Epithelial cell of esophagus (primary cell): ENCODE measurements at places on chromosomes 7 and 10.

- DNase-seq: peak; percentile 94
Observed at GRCh38 chr7:96388166-96388565, 66.3 kb upstream of the SLC25A13 start.

DNA sequence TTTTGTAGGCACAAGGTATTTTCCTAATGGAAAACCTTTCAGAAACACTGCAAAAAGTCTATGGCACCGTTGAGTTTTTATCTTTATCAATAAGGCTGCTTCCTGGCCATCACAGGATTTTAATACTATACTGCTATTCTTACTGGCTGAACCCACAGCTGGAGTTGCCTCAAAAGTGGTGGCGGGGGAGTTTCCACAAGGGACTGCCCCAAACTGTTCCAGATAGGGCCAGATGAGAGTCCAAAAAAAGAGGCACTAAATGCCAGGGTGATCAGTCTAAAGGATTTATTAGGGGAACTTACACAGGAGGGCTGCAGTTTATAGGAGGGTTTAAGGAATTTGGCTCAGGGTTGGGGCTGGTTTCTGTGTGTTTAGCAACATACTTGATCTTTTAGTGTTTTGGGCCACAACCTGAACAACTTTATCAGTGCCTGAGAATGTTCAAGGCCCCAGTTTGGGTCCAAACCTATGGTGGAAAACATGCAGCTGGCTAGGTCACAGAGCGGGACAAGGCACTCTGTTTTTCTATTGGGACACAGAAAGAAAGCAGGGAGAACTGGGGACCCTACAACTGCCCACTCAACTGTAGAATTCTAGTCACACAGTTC lies 41.4 kb downstream of the STAM start:
- no peak for DNase-seq

DNA sequence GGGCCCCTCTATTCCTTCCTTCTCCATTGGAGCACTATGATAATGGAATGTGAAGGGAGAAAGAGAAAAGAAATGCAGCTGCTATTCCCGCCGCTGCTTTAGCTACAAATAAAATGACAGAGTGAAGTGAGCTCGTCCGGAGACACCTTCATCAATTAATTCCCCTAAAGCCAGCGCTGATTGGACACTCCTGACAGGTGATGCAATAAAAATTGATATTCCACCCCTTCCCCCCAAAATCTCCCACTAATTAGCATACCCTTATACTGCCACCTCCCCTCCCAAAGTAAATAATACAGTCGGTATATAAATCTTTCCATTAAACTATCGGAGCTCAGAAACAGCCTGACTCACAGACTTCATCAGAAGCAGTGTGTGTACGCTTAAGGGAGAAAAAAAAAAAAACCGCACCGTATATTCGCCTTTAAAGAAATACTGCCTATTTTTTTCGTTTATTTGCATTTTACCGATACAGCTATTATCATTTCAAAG lies 7.3 kb downstream of the SKIDA1 start:
- DNase-seq: peak; percentile 35

DNA sequence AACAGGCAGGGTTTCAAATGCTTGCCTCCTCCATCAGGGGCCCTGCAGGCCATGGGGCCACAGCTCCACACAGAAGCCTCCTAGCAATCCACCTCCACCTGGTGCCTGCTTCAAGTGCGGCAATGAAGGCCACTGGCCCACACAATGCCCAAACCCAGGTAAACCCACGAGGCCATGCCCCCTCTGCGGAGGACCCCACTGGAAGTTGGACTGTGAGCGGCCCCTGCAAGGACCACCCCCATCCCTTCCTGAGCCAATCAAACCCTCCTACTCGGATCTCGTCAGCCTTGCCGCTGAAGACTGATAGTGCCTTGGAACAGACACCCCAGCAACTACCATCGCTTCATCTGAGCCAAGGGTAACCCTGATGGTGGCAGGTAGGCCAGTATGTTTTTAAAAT lies 63.1 kb downstream of the LRRC17 start:
- DNase-seq: no peak

DNA sequence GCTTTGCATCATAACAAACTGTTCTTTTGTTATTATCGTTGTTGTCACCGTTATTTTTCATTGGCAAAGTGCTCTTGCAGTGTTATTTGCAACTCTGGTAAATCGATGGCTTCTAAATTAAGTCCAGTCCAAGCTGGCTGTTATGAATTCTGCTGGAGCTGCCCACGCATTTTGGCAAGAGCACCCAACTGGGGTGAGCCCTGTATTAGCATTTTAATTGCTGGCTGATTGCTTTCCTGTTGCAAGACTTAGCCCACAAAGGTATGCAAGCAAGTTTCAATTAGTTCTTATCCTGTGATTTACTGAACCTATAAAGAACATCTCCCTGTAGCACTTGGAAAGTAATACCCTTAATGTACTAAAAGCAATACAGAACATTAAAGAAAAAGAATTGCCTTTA lies 226.8 kb downstream of the ACTR3B start:
- peak; percentile 5 for DNase-seq

- DNase-seq: peak; percentile 23
Observed at GRCh38 chr10:18658271-18659124, 733 bp upstream of the ARL5B start.

GRCh38 chr7:30681331-30681797 lies 892 bp downstream of the CRHR2 start:
- DNase-seq: no peak

- DNase-seq: peak; percentile 55
Observed at GRCh38 chr10:105063796-105064195, 422.7 kb downstream of the SORCS3 start.

GRCh38 chr10:28947171-28947570 lies 269.9 kb downstream of the BAMBI start:
- no peak for DNase-seq

DNA sequence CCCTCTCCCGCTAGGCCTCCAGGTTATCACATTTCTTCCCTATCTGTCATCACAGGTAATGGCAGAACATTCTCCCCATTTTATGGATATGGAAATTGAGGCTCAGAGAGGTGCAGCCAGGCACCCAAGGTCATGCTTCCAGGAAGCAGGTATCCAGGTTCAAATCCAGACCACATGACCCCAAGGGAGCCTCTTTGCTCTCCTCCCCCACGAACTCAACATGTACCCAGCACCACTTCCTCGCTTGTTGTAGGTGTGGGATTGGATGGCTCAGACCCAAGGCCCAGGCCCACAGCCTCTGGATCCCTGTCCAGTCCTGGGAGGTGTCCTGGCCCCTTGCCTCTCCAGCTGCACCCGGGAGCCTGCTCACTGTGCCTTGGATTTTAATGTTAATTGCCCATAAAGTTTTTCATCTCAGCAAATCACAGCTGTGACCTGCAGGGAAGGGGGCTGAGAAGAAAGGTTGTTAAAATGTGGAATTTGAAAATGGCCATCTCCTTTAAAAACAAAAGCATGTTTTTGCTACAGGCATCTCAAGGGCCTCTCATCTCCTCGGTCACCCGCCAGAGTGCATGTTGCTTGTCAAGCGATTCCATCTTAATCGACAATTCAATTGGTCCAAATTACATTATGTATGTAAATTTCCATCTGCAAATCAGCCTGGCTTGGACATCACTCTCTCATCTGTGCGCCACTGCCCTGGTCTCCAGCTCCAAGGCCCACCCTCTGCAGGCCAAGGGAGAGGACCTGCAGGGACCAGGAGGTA lies 205.4 kb upstream of the ZMIZ1 start:
- DNase-seq: no peak

DNA sequence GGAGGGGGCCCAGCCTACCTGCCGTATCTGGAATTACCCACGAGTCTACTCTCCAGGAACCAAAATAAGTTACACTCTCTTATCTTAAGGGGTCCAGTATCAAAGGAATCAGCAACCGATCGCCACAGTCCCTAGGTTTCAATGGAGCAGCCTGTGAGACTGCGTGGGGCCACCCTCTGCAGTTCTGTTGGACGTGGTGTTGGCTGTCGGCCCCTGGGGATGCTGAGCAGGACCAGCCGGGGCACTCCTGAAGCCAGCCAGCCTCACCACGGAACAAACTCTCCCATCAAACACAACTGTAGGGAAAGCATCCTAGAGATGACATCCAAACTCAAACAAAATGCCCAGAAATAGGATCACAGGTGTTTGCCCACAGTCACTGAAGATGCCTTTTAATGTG lies 25.5 kb upstream of the ABLIM1 start:
- no peak for DNase-seq

- no peak for DNase-seq
Observed at GRCh38 chr10:76723844-76724243, 913.8 kb downstream of the KCNMA1 start.

- no peak for DNase-seq
Observed at GRCh38 chr7:87598234-87599009, 2.3 kb downstream of the ABCB1 start.

DNA sequence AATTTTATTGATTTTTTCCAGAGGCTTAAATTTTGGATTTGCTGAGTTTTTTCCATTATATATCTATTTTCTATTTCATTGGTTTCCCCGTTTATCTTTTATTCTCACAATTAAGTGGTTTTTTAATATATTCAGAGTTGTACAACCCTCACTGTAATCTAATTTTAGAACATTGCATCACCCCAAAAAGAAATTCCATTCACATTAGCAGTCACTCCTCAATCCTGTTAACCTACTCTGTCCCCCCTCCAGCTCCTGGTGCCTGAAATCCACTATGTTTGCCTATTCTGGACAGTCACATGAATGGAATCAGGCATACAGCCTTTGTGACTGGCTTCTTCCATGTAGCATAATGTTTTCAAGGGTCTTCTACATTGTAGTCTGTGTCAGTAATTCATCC lies 55.8 kb upstream of the ITGA8 start:
- DNase-seq: peak; percentile 50

DNA sequence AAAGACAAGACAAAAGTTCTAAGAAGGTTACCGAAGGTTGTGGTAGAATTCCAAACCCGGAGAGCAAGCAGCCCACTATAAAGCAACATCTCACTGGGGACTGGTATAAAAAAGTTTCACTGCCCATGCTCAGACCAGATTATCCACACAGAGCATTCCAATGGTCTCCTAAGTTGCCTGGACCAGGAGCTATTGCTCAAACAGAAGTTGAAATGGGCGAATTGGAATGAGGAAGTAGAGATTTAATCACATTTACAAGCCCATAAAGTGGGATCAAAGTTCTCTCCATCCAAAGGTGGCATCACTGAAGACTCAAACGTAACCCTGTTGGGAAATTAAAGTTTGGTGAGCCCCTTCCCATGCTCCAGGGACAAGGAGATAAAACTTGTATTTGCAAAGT lies 19.8 kb downstream of the OR2F1 start:
- peak; percentile 11 for DNase-seq

GRCh38 chr7:96100737-96101136 lies 221.2 kb downstream of the SLC25A13 start:
- DNase-seq: no peak

- peak; percentile 78 for DNase-seq
Observed at GRCh38 chr7:5615190-5616070, 166.0 kb downstream of the RNF216 start.

GRCh38 chr10:61304746-61305145 lies 148.4 kb downstream of the TMEM26 start:
- no peak for DNase-seq
